ENCODE measurements at places on chromosomes 2 and 18. TPM values are rescaled to one million over a fixed set of nuclear protein-coding genes. Genes with fewer than 3 reads are reported as not detected.

Gene ZAP70
- total RNA-seq, result 0.29 TPM

DNA sequence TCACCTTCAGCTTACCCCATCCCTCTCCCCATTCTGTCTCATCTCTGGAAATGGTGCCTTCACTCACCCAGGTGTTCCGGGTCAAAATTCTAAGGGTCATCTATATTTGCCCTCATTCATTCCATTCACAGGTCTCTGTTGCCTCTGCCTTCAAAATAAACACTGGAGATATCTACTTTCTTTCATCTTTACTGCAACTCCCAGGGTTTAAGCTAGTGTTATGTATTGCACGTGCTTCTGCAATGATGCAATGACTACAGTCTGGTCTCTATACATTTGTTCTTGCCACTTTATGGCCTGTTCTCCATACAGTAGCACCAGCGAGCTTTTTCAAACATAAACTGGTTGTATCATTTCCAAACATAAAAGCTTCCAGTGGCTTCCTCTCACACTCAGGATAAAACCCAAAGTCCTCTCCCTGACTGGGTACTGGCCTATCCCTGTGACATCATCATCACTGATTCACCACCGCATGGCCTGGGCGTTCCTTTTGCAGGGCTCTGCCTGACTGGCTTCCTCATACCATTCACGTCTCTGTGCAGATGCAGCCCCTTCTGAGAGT is 14.3 kb downstream of the DSG2 start:
- no peak for DNase-seq

- DNase-seq, result no peak
Observed at GRCh38 chr2:13542642-13543041, 825.9 kb downstream of the TRIB2 start.

Gene KHK
- total RNA-seq, result 0.89 TPM

Measured in heart left ventricle (tissue), 16 donors.